ENCODE measurements at places on chromosomes 6 and 20.

DNA sequence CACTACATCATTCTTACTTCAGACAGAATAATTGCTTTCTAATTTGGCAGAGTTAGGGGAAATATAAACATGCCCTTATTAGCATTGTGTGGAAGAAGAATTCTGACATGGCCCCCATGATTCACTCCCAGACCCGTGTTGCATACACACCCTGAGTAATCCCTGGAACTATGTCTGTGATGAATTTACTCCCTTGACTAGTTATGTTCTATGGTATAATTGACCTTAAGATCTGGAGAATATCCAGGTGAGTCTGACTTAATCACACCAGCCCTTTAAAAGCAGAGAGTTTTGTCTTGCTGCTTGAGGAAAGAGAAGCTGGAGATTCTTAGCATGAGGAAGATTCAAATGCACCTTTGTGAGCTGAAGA, 262.9 kb downstream of the SOX4 start:
- DNase-seq = no peak

GRCh38 chr6:50128420-50129005, 78.8 kb upstream of the DEFB112 start:
- no peak for DNase-seq

DNA sequence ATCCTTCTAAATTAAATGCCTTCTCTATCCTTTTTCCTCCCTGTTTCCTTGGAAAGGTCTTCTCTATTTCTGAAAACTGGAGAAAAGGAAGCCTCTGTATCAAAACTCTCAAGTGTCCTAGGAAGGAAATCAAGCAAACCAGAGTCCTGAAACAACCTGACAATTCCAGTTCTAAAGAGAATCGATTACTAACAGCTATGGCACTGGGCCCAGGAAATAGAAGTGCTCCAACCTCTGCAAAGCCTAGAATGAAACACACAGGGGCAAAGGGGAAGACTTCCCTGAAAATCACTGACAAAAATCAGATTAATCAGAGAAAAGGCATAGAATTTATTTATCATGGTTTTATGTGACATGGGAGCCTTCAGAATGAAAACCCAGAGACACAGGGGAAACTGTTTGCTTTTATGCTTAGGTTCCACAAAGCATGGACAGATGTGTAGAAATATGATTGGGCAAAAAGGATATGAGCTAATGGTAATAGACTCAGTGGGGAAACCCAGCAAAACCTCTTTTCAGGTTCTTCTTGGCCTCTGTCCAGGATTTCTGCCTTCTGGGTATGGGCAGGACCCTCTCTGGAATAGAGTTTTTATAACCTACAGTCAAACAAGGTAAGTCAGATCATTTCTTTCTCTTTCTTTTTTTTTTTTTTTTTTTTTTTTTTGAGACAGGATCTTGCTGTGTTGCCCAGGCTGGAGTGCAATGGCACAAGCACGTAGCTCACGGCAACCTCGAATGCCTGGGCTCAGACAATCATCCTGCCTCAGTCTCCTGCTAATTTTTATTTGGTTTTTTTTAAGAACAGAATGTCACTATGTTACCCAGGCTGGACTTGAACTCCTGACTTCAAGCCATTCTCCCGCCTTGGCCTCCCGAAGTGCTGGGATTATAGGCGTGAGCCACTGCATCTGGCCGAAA, 91.7 kb downstream of the CD24 start:
- DNase-seq = no peak

- no peak for DNase-seq
These were observed 54.1 kb downstream of the BPIFB1 start for GRCh38 chr20:33337119-33337518.

DNA sequence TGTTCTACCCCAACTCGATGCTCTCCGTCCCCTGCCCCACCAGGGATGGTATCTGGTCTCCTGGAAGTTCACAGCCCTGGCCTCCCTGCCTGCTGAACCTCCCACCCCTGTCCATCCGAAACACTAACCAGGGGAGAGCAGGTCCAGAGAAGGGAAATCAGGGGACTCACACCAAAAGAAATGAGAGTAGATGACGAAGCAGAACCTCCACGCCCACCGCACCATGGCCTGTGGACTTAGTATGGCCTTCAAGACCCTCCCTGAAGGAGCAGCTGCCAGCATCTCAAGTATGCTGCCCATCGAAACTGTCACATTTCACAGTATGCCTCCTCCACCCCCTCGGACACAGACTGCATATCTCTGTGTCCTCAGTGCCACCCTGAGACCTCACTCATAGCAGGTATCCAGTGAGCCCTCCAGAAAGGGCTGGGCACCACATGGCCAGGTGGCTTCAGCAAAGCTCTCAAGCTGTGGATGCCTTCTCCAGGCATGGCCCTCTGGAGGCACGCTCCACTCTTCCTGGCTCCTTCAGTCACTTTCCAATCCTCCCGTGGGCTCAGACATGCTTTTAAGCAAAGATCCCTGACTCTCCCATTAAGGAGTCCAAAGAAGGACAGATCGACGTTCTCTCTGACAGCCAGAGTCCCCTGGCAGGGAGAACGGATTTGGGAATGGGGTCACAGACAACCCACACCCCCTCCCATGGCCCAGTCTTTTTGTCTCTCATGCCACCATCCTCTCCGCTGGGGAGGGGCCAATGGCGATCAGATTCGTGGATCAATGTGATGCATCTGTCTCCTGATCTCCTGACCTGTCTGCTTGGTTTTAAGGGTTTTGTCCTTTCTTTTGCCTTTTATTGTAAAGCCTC, 158.4 kb downstream of the ANKRD60 start:
- DNase-seq = no peak

DNA sequence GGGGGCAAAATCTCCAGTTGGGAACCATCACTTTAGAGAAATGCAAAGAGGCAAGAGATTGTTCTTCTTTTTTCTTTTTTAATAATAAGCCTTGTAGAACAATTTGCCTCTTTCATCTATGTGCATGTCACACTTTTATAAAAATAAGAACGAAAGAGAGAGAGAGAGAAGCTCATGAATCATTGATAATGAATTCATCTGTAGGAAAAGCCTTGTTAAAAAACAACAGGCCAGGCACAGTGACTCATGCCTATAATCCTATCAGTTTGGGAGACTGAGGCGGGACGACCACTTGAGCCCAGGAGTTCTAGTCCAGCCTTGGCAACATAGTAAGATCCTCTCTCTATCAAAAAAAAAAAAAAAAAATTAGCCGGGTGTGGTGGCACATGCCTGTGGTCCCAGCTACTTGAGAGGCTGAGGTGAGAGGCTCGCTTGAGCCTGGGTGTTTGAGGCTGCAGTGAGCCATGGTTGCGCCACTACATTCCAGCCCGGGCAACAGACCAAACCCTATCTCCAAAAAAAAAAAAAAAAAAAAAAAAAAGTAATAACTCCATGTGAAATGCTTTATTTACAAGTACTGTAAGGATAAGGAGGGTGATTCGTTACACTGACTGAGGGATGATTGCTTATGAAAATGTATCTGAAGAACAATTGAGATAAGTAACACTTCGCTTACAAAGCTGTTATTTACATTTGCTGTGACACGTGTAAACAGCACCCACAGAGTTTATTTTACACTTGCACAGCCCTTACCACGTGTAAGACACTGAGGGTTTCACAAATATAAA, 6.0 kb downstream of the CCN5 start:
- no peak for DNase-seq

GRCh38 chr6:65776332-65776731, 69.3 kb upstream of the EYS start:
- no peak for DNase-seq

DNA sequence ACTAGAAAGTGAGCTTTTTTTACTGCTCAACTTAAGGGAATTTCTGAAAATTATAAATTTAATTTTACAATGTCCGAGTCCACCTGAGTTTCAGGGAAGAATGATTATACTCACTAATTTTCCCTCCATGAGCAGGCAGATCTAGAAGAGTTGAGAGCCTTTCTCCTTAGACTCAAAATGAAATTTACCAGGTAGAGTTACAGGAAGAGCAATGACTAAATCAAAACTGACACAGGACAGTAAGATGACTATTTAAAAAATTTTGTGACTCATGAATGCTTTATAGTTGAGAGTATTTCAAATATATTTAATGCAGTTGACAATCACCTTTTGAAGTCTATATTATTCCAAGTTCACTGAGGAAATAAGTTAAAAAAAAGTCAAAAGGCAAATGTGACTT, 198.1 kb upstream of the NRSN1 start:
- DNase-seq = no peak

GRCh38 chr20:43751167-43752050, 24.6 kb upstream of the GTSF1L start:
- DNase-seq = no peak

DNA sequence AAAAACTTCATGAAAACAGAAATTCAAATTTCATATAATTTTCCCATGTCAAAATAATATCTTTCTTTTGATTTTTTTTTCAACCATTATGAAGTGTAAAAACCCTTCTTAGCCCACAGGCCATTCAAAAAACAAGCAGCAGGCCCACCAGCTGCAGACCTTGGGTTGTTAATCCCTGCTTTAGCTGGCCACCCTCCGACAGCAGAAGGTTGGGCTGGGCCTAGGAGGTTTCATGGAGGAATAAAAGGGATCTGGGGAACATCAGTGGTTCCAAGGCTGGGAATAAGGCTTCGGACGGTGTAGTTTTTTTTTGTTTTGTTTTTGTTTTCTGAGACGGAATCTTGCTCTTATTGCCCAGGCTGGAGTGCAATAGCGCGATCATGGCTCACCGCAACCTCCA, 3.6 kb upstream of the HSP90AB1 start:
- DNase-seq = no peak

DNA sequence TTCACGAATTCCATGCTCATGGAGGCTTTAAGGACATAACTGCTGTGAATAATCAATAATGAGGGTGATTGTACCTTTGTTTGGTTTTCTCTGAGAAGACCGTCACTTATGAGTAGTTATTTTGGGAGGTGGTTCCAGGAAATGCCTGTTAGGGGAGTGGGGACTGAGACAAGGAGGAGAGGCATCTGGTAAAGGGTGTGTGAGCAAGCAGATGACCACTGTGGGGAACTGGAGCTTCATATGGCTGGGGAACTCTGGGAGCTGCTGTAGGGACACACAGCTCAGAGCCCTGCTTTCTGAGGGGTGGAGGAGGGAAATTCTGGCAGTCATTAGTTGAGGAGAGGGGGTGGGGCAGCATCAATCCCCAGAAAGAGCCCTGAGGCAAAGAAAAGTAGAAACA, 71.3 kb upstream of the TINAG start:
- DNase-seq = no peak

GRCh38 chr20:45948261-45948733, 13.8 kb downstream of the PCIF1 start:
- DNase-seq = no peak

DNA sequence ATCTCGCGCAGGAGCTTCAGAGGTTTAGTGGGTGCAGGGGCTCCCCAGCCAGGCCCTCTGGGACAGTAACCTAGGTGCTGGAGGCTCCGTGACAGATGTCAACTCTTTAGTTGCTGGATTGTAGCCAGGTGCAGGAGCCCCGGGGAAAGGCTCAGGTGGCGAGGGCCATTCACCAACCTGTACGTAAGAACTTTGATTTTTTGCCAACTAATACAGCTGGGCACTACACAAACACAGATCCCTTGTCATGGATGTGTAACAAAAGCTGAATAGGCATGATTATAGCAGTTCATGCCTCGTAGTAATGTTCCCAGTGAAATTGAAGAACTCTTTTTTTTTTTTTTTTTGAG, 82.6 kb downstream of the CDC5L start:
- no peak for DNase-seq

DNA sequence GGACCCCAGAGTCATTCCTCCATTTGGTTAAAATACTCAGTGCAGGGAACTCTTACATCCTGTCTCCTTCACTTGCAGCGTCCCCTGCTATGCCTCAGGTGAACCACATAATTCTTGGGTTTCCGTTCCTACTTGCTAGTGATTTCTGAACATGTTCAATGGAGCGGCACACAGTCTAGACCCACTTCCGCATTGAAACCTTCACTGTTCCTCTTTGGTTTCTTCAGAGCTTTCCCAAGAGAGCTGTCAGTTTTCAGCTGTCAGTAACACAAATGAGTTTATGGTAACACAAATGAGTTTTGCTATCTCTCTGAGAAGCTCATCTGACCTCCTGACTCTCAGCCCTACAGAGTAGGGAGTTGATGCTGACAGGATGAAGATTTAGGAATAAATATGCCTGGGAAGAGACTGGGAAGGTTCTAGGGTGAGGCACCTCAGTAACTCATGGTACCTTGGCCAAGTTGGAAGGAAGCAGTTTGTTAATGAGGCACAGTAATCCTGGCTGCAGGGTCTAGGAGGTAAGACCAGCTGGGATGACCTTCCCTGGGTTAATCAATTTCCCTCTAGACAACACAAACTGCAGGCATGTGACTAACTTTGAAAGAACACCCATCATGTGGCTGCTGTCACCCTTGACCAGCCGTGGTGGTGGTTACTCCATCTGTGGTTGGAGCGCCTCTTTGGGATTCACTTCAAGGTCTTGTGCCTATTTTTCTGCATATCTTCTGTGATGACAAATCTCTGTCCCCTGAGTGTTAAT, 5.4 kb downstream of the SYS1 start:
- no peak for DNase-seq

DNA sequence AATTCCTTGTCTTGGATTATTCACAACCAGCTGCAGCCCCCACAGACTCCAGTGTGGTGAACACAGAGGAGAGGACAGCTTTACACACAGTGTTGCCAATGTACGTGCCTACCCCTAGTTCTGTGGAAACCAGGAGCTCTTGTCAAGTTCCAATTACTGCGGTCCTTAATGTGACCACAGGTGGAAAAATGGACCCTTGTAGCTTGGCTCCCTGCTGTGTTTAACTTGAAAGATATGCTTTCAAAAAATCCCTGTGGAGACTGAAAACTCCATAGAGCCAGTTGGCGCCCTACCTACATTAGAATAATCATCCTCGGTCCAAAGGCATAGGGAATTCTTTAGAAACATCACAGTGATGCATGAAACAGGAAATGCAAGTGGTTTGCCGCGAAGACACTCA, 118.3 kb upstream of the SLC22A23 start:
- DNase-seq = no peak

DNA sequence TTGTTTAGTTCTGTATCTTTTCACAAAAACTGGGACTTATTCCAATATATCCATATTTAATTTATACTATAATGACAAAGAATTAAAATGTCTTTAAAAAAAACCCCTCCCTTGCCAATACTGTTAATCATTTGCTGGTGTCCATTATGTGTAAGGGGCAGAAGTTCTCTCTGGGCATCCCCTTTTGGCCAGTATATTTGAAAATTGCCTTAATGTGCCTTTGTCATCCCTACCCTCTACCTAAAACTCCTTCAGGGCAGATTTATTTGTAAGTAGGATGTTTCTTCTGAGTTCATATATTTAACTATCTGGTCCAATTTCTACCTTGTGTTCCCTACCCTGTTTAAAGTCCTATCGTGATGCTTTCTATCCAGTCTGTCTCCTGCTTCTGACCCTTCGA, 62.9 kb downstream of the ARHGAP18 start:
- DNase-seq = no peak

Measured in right lobe of liver (tissue), 6 donors.